ENCODE measurements at places on chromosomes 6 and 20. TPM values are rescaled to one million over a fixed set of nuclear protein-coding genes. Genes with fewer than 3 reads are reported as not detected.

WFDC5 gene
- not detected for polyA plus RNA-seq

SIRPD gene
- polyA plus RNA-seq = not detected

OR2H2 gene
- polyA plus RNA-seq = not detected

GPR6 gene
- polyA plus RNA-seq = not detected

TRIM31 gene
- polyA plus RNA-seq = not detected

OPN5 gene
- 0.35 TPM for polyA plus RNA-seq

PDCD2 gene
- polyA plus RNA-seq = 45.5 TPM

DNAH8 gene
- not detected for polyA plus RNA-seq

C6orf15 gene
- not detected for polyA plus RNA-seq

SNX3 gene
- 108 TPM for polyA plus RNA-seq

FOXQ1 gene
- not detected for polyA plus RNA-seq
